ENCODE measurements at places on chromosomes 16 and 17.

DNA sequence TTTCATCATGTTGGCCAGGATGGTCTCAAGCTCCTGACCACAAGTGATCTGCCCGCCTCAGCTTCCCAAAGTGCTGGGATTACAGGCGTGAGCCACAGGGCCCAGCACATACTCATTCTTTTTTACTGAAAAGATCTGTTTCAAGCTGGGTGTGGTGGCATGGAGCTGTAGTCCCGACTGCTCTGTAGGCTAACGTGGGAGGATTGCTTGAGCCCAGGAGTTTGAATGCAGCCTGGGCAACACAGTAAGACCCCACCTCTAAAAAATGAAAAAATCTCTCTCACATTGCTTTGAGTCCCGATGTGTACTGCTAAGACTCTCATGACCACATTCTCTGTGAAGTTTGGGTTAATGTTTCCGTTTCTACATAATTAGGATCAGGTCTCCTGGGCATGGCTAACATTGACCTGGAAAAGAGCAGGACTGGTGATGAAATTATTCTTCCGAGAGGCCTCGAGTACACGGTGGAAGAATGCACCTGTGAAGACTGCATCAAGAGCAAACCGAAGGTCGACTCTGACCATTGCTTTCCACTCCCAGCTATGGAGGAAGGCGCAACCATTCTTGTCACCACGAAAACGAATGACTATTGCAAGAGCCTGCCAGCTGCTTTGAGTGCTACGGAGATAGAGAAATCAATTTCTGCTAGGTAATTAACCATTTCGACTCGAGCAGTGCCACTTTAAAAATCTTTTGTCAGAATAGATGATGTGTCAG is 2.3 kb downstream of the TNFRSF17 start:
- no peak for DNase-seq

GRCh38 chr17:61352781-61353491 is 46.7 kb upstream of the TBX2 start:
- no peak for DNase-seq

DNA sequence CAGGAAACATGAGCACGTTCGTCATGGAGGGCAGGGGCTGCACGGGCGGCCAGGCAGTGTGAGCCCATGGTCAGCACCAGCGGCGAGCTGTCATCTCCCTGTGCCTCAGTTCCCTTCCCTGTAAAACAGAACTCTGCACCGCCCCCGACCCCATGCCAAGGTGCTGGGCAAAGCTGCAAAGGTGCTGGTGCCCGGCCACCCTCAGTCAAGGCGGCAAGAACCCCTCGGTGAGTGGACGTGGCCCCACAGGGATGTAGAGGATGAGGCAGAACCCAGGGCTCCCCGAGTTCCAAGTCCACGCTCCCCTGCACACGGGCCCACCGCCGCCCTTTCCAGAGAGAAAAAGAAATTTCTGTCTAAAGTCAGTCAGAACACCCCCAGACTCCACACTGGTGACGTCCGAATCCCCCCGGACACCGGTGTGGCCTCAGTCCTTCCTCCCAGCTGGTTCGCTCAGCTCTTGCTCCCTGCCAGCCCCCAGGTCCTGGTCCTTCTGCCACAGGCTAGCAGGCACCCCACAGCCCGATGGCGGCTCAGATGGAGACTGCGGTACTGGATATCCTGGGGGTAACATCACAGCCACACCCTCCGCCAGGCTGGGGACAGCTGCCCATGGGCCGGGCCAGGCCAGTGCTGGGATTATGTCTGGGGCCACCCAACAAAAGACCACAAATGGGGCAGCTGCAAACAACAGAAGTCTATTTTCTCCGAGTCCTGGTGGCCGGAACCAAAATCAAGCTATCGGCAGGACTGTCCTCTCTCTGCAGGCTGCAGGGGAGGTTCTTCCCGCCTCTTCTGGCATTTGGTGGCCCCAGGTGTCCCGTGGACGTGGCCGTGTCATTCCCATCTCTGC is 14.4 kb upstream of the BAHCC1 start:
- no peak for DNase-seq

GRCh38 chr17:81837641-81838040 is 2.8 kb upstream of the PPP1R27 start:
- no peak for DNase-seq

DNA sequence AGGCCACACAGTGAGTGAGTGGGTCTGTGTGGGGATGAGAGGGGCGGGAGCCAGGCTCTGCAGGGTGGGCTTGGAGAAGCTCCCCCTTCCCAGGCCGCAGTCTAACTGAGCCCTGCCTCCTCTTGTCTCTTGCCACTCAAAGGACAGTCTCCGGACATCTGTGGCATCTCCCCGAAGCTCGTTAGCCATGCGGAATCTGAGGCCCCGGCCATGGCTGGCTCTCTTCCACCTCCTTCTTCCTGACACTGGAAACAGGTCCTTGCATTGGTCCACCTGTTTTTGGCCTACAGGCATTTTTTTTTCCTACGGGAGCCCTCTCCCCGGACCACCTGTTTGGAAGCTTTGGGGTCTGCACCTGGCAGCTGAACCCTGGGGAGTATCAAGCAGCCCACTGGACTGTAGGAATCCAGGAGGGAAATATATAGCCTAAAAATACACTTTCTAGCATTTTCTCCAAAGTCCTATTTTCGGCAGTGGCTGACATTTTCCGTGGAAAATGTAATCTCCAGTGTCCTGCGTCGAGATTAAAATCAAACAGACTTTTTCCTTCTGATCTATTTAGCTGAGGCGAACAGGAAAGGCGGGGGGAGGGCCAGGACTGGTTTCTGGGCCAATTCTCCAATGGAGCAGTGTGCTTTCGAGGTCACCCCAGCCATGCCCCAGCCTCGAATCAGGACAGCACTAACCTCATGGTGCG is 9.1 kb downstream of the ATP2A3 start:
- DNase-seq, result no peak

- no peak for DNase-seq
These were observed 174.1 kb downstream of the ZFHX3 start for GRCh38 chr16:72873853-72874252.

DNA sequence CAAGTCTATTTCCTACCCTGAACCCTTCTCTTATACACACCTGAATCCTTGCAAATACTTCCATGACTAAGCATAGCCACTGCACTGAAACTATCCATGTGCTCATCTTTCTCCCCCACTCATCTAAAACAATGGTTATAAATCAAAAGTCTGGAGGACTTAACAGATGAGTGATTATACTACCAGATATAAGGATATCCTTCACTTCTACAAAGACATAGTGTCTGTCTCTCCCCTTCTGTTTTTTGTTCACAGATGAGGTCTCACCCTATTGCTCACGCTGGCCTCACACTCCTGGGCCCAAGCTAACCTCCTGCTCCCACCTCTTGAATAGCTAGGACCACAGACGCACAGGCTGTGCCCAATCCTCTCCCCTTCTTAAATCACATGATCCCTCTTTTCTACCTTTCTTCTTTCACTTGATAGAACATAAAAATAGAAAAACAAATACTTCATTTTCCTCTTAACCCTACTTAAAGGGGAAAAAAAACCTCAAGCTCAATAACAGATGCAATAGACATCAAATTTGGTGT is 19.2 kb downstream of the CEP112 start:
- no peak for DNase-seq

DNA sequence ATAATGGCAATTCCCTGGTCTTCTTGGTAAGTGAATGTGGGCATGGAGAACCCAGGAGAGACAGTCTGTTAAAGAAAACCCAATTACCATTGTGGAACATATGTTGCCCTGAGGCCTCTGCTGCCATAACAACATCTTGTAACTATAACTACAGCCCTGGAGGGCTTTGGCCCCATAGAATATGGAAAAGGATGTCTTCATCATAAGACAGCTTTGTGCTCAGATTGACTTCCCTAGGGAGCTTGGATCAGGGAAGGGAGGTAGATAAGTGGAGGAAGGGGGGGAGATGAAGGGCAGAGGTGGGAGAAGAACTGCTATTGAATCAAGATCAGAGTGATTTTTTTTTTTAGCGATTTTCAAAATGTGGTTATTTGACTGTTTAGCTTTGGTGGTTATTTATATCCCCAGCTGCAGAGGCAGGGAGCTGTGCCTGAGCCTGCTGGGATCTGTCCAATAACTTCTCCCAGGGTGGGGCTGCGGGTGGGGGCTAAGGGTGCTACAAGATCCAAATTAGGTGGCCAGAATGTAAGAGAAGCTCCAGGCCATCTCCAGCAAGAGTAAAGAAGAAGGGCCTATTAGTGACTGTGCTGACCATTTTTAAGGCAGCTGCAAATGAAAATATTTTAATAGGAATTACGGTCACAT is 5.3 kb upstream of the KAT7 start:
- no peak for DNase-seq

DNA sequence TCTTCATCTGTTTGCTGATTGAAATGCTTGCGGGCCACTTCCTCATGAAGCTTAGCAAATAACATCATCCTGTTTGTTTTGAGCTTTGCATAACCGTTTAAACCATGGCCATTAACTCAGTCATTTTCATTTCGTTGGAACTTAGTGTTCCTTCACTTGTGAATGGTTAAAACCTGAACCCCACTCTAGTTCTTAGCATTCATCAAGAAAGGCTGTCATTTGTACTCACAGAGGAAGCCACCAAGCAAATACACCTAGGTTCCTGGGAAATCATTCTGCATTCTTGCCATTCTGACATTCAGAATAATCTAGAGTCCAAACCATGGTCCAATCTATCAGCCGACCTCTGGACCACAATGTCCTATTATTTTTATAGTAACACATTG is 8.4 kb upstream of the TAT start:
- DNase-seq, result no peak

DNA sequence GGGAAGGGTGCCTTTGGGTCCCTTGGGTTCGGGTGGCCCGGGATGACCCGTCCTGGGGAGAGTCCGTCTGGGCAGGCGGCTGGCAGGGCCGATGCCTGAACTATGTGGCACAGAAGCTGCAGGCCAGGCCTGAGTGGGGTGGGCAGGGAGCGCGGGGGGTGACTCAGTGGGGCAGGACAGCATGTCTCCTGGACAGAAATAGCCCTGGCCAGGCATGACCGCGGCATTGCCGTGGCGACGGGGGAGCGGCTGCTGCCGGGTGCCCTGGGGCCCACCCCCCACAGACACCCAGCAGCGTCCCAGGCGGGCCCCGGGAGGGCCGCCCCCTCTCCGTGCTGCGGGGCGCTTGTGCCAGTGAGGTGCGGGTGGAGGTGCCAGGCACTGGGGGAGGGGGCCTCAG is 1.8 kb upstream of the C1QTNF8 start:
- no peak for DNase-seq

- DNase-seq, result no peak
These were observed 15.1 kb downstream of the NOD2 start for GRCh38 chr16:50708373-50709060.

DNA sequence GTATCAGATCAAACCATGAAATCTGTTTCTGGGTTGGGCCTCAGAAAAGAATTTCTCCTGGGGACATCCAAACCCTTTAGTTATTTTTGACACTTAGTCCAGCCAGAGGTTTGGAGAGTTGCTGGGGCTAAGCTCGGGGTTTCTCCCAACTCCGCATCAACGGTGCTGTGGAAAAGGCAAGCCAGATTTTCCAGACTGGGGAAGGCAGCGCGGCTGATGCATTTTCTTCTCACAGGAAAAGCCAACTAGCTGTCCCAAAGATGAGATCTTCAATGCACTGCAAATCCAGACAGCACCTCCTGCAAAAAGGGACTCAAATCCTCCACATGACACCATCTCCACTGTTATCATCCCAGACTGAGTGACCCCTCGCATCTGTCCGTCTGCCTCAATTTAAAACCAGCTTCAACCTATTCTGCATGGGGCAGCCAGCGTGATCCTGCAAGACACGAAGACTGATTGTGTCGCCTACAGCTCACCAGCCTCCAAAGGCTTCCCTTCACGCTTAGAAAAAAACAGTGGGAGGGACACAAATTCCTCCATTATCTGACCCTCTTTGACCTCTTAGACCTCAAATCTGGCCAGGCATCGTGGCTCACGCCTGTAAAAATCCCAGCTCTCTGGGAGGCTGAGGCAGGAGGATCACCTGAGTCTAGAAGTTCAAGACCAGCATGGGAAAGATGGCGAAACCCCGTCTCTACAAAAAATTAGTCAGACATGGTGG is 62.0 kb downstream of the GAS7 start:
- DNase-seq, result no peak

DNA sequence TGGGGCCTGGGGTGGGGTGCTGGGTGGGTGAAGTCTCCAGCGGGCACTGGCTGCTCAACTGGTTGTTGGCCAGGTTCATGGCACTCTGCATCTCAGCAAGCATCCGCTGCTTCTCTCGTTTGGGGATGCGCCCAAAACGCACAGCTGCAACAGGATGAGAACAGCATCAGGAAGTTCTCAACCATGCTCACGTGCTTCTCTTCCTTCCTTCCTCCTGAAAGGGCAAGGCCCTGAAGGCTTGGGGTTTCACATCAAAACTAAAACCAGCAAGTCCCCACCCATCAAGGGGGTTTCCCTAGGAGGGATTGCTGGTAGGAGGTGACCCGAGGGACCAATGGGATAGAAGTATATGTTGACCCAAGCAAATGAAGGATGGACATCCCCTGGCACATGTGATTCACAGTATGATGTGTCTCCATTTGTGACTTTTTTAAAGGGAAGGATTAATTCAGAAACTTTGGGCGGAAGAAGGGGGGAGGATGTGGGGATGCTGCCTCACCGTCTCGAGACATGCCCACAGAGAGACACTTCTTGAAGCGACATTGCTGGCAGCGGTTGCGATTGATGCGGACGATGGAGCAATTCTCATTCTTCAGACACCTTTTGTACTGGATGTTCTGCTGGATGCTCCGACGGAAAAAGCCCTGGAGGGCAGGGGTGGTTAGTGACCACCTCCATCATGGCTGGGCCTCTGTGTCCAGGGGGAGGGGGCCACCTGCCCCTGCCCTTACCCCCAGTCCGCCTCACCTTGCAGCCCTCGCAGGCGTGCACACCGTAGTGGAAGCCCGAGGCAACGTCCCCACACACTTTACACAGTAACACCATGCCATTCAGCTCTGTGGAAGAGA is 4.2 kb downstream of the NR1D1 start:
- DNase-seq, result peak; percentile 53

DNA sequence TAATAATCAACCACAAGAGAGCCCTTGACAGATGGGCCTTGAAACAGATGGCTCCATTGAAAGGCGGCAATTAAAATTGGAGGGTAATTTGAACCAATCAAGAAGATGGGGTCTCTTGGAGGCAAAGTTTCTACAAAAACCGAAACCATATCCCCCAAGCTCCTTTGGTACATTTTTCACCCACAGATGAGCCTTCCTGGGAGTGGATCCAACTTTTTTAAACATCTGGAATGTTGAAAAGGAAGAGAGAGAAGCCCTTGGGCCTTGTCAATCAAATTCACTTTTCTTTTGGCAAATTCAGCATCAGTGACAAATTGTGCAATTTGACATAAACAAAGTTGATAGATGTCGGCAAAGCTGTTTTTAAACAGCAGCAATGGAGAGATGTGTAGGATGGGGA is 13.2 kb upstream of the NUP93 start:
- DNase-seq, result no peak

GRCh38 chr16:83045790-83046189 is 419.0 kb downstream of the CDH13 start:
- no peak for DNase-seq

- peak; percentile 81 for DNase-seq
These were observed 1.9 kb downstream of the PMP22 start for GRCh38 chr17:15263206-15263579.

Data from Ammon's horn (tissue), 1 donor.